Neural crest cell (in vitro differentiated cells): ENCODE measurements at places on chromosomes 1 and 21.

DNA sequence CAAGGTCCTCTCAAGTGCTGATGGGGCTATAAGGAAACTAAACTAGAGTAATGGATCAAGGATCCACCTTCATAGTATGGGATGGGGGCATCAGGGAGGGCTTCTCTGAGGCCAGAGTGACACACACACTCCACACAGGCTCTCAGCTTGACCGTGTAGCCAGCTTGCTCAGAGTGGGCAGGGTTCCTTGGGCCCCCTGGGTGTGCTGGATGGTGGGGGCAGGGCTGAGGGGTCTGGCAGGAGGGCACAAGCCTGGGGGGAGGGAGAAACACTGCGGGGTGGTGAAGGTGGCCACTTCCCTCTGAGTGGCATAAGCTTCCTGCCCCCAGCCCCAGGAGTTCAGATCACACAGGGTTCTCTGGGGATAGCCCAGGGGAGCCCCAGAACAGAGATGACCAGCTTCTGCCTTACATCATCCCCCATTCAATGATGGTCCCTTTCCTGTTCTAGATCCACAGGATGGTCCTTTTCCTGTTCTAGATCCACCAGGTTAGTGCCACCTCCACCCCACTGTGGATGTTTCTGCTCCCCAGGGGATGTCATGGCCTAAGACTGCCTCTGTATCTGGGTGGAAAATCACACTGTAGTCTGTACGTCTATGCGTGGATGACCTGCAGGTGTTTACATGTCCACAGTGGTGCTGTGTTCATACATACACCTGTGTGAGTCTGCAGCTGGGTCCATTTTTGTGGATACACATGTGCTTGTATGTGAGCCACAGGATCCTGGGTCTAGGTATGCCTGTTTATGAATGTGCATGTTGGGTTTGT lies 525.0 kb downstream of the PTPRU start:
- DNase-seq = no peak

- DNase-seq = no peak
These were observed 9.5 kb upstream of the A3GALT2 start for GRCh38 chr1:33330361-33330890.

DNA sequence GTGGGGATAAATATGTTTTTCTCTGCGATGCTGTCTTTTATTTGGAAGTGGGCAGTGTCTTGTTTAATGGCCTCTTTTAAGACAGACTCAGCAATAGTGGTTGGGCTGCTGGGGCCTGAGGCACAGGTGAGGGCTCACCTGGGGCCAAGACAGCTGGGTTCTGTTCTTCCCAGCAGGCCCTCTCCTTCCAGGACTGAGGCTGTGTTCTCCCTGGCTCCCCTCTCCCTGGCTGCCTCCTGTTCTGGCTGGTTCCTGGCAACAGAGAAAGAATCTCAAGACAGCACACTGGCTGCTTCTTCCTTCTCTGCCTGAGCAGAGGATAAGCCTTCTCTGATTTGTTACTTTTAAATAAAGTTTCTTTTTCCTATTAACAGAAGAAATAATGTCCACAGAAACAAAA lies 7.4 kb upstream of the GRHL3 start:
- no peak for DNase-seq

DNA sequence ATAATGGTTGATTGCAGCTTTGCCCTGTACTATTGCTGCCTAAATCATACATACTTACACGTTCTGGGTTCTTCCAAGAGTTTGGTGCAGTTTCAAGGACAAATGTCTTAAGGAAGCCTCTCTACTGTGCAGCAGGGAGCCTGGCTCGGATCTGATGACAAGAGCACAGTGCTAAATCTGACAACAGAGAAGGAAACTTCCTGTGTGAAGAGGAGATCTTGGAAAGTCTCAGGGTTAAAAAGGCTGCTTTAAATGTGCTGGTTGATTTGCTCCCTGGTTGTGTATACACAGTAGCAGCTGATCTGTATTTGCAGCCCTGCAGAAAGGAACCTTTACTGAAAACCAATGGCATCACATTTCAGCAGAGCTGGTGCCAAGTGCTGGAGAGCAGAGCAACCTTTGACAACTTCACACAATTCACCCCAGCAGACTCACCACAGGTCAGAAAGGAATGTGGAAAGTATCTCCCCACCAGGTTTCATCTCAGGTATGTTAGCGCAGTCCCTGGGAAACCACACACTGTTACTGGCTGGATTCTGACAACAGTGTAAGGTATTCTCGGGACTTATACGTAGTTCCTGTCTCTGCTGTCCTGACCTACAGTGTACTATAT lies 355.0 kb upstream of the ESRRG start:
- no peak for DNase-seq

DNA sequence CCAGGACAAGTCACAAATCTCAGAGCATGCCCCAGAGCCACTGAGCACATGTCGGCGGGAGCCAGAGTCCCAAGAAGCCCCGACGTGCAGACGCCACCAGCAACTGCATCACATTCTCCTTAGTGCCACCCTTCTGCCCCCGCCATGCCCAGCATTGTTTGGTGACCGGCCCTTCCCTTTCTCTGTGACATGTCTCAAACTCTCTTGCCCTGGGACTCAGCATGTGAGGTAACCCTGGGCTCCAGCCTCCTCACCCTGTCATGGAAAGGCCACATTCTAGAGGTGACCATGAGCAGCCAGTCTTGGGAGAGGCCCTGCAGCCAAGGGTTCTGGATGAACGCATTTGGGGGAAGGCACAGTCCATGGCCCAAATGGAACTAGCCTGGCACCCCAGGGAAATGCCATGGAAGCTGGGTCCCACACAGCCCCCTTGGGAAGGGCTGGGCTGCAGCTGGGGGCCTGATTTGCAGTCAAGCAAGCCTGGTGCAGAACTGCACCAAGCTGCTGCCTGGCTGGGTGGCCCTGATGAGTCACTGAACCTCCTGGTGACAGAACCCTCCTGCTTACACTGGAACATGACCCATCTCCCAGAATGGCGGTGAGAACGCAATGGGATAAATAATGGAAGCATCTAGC lies 94.4 kb downstream of the ITPKB start:
- no peak for DNase-seq

GRCh38 chr1:150842343-150842742 lies 34.1 kb downstream of the ARNT start:
- DNase-seq = no peak

- no peak for DNase-seq
These were observed 130.4 kb upstream of the ADGRL2 start for GRCh38 chr1:81670286-81670685.

- DNase-seq = no peak
These were observed 47.7 kb downstream of the NTPCR start for GRCh38 chr1:232998138-232998537.

DNA sequence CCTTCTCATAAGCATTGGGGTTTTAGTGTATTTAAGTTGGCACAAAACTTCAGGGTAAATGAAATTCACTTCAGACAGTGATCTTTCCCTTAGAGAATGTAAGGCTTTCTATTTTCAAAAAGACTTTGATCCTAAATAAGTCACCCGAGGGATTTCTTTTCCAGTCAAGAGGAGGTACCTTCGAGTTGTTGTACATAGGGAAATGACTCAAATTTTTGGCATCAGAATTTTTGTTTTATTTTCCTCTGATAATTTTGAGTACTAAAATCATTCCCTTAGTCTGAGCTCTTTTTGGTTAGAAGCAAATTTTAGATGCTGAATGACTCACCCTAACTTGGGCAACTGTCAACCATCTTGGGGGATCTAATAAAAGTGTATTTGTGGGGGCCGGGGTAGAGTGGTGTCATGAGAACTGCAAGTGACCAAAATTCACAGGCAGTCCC lies 193.9 kb downstream of the DHRS3 start:
- DNase-seq = no peak

DNA sequence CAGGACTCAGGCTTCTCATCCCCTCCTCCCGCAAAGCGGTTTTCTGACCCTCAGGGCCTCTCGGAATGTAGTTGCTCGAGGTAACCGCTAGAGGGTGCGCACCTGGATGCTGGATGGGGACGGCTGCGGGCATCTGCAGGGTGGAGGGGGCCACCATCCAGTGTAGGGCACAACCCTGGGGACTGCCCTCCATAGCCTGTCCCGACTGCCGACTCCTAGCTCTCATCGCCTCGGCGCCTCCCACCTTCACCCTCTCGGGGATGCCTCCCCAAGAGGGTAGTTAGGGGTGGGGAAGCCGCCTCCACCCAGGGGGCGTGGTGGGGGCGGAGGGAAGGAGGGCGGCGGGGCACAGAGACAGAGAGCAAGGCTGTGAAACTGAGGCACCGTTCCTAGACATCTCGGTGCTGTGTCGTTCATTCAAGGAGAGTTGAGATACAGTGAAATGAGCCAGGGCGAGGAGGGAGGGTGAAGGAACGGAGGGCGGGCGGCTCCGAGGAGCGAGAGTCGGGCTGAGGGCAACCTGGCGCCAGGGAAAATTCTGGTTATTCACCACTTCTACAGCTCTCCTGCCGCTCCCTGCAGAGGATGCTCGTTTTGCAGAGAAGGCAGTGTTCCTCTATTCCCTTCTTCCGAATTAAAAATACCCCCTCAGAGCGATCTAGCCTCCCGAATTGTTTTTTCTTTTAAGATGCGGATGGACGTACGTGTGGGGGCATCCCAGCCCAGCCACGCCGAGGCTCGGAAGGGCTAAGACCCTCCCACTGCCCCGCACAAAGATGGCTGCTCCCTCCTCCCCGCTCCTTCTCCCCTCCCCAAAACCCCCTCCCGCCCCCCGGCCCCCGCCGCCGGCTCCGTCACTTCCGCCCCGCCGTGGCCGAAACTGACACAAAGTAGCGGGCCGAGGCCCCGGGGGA lies at the start of gene ATP8B2:
ATP8B2 (plus strand) TSS at position 857 of the 914 bp plus-strand sequence. CDS start 2,617 bp downstream, outside the sequence.
- peak; percentile 90 for DNase-seq

DNA sequence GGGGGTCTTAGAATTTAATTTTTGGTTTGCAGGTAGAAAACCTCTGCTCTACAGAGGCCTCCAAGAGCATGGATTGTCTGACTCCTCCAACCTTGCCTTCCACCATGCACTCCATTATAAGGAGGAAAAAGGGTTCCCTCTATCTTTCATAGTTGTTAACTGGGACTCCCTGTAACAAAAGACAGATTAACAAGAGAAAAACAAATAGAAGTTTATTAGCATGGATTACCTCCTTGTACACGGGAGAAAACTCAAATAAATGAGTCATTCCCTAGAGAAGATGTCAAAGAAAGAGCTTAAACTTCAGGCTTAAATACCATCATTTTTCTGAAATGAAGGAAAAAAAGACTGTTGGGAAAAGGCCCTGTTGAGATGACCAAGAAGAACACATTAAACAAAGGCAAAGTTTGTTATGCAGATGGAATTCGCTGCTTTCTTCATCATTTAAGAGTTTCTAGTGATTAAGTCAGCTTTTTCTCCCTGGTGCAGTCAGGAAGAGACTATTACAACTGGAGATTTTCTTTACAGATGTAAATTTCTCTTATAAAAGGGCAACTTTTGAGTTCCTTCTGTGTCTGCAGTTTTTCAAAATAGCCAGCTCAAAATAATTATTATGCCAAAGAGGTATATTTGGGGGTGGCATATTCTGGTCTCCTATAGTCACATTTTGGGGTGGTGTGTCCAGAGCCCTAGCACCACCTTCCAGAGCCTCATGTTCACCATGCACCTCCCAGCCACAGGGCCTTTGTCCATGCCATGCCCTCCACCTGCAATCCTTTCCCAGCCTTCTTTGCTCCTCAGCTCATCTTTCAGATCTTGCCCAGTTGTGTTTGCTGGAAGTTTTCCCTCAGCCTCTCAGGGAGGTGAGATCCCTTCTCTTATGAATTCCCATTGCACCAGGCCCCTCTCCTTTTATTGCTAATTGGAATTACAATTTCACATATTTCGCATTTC lies 63.1 kb upstream of the KLHDC7A start:
- no peak for DNase-seq

- DNase-seq = no peak
These were observed 115.0 kb upstream of the GALNT2 start for GRCh38 chr1:229951856-229952534.

DNA sequence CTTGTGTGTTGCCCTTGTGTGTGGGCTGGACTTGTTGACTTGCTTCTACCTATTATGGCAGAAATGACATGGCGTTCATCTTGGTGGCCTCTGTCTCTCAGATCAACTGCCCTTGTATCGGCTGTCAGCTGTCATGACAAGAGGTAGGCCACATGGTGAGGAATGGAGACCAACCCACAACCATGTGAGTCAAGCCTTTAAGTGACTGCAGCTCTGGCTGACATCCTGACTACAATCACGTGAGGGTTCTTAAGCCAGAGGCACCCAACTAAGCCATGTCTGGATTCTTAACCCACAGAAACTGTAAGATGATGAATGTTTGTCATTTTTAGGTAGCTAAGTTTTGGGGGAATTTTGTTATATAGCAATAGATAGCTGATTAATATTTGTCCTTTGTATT lies 82.1 kb downstream of the KCND3 start:
- no peak for DNase-seq

GRCh38 chr1:23741609-23742008 lies 1.7 kb upstream of the ELOA start:
- DNase-seq = no peak

- no peak for DNase-seq
These were observed 96.7 kb downstream of the ZP4 start for GRCh38 chr1:237794071-237794470.

DNA sequence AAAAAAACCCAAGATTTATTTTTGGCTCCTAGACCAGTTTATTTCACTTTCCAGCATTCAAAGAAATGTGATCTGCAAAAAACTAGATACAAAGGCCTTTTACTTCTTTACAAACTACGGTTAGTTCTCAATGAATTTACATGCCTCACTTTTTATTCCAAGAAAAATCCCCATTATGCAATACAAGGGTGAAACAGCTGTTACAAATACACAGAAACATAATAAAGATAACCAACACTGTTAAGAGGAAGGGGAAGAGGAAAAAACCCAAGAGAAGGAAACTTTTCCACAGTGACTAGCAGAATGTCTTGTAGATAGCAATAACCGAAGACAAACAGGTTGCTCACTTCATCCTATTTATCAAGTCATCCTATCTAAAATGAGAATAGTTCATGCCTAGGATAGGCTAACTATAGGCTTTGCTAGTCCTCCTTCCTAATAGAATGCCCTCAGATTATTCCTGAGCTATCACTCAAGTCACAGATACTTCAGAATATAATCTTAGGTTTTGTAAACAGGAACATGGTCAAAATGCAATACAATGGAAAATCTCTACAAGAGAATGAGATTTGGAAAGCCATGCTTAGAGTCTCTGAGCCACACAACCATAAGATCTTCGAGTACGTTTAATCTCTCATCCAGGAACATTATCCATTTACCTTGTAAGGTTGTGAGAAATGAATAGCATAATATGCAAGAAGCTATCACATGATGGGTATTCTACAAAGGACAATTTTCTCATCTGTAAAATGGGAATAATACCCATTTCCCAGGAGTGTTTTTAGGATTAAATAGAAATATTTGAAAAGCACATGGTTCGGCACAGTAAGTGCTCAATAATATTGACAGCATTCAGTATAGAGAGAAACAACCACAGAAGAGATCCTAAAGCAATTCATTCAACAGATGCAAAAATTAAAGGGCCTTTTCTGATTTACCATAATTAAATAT lies 5.4 kb downstream of the PNRC2 start:
- no peak for DNase-seq

- DNase-seq = no peak
These were observed 23.7 kb upstream of the TMCO2 start for GRCh38 chr1:40224040-40224439.

- no peak for DNase-seq
These were observed 35.9 kb upstream of the GALNT2 start for GRCh38 chr1:230031131-230031530.

GRCh38 chr1:18444563-18444962 lies 36.2 kb upstream of the KLHDC7A start:
- DNase-seq = no peak
